ENCODE measurements at places on chromosomes 11 and 22. TPM values are rescaled to one million over a fixed set of nuclear protein-coding genes. Genes with fewer than 3 reads are reported as not detected.

DNA sequence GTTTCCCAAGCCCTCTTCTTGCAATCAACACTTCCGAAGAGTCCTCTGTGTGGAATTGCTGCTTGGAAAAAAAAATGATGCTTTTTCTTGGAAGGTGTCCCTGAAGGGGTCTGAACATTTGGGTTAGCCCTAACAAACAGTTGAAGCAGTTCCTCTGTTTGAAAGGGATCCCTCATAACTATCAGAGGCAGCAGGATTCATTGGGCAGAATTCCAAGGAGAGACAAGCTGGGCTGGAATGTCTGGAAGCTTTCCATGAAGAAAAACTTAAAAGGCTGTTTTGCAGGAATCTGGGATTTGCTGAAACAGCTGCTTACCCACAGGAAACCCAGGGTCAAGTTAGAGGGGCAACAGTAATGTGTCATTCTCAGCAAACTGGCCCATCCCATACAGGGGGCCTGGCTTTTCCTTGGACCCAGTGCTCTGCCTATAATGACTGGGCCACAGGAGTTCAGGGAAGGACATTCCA lies 3.1 kb downstream of the CSNK2A3 start:
- no peak for DNase-seq

- DNase-seq = peak; percentile 89
Observed at GRCh38 chr22:49305214-49305965, 522.3 kb downstream of the BRD1 start.

GRCh38 chr11:117914398-117914761 lies 14.8 kb downstream of the TMPRSS13 start:
- DNase-seq = peak; percentile 22

DNA sequence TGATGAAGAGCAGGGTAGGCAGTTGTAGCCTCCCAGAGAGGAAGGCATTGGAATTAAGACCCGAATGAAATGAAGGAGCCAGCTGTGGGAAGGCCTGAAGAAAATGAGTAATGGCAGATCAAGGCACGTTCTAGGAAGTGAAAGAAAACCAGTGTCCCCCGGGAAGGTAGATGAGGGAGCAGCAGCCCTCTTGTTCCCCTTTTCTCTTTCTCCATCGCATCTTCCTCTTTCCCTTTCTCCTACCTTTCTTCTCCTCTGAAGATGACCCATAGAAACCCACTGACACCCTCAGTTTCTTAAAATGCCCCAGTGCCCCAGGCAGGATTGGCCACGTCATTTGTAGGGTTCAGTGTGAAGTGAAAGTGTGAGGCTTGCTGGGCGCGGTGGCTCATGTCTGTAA lies 172.6 kb upstream of the SEZ6L start:
- DNase-seq = no peak

DNA sequence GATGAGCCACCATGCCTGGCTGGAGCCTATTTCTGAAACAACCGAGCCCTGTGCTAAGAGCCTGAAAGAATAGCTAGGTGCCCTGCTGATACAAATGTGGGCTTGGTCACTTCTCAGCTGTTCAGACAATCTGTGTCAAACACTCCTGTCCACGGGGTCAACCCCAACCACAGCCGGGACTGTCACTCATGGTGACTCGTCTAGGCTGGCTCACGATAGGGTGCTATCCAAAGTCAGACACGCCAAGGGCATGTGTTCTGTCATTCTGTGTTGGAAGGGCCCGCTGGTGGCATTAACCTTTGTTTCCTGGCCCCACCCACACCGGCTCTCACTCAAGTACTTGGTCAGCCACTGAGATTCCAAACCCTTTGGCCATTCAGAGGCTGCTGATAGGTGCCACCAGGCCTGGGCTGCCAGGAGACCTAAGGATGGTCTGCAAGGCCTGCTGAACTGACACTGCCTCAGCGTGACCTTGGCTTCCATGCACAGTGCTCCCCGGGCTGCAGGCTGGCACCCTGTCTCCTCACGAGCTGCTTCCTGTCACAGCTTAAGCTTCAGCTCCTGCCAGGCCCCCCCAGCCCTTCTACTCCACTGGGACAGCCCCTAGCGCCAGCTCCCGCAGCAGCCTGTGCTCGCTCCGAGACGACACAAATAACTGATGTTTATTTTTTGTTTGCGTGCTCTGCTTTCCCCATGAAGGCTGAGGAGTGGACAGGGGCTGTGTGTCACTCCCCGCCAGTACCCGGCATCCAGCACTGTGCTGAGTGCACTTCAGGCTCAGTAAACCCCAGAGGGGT lies 14.2 kb upstream of the CDC42BPG start:
- no peak for DNase-seq

- no peak for DNase-seq
Observed at GRCh38 chr22:37207981-37208380, 4.3 kb downstream of the SSTR3 start.

GRCh38 chr11:128580612-128581011 lies 6.7 kb downstream of the ETS1 start:
- DNase-seq = no peak

DNA sequence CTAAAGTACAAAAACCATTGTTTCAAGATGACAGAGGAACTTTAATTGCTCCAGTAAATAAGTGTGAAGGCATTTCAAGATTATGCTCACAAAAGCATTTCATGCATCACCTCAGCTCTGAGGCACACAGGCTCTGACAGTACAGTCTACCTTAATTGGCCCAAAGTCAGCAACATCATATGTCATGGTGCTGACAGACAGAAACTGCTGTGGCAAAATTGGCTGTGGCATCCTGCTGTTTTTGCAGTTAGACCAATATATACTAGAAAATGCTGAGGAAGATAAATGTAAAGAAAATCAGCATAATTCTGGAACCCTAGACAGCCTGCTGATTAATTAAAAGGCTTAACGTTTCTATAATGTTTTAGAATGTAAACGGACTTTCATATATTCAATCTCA lies 34.9 kb upstream of the PPP2R1B start:
- DNase-seq = no peak

DNA sequence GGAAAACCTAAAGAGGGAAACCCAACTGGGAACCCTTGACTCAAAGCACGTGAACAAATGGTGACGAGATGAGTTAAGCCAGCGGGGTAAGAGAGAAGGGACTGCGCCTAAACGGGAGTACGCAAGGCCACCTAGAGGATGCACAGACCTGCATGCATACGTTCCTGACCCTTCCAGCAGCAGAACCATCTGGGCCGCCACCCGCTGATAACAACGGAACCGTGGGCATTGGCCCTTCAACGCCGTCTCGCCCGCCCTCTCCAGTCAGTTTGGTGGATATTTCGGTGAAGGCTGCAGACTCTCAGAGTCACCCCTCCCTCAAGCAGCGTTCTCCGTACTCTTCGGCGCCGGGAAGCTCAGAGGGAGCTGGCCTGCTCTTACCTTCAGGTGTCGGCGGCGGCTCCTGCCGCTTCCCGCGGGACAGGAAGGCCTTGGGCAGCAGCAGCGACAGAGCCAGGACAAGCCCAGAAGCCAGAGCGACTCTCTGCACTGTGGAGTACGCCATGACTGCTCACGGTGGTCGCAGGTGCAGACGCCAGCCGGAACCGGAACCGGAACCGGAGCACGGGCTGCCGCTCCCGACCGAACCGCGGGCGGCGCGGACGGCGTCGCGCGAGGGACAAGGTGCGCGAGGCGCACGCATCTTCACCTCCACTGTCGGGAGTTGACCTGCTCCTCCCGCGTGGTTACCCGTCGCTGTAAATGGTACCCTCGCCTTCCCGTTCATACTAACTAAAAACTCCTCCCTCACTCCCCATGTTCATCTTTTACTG lies at the start of gene RIC3:
Gene RIC3 (minus strand): TSS at position 541 of the 773 bp plus-strand sequence. CDS start 36 bp downstream, at position 505.
- DNase-seq = peak; percentile 71

DNA sequence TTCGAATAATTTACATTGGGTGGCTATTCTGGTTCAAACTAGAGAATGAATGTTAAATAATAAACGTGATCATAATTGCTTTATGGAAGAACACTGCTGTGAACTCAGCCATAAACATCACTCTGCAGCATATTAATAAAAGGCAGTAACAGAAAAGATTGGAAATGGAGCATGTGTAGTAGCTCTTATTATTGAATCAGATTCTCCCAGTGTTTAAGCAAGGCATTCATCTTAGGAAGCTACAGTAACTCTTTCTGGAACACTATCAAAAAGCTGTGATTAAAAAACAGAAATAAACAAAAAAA lies 34.7 kb downstream of the ELMOD1 start:
- DNase-seq = no peak

DNA sequence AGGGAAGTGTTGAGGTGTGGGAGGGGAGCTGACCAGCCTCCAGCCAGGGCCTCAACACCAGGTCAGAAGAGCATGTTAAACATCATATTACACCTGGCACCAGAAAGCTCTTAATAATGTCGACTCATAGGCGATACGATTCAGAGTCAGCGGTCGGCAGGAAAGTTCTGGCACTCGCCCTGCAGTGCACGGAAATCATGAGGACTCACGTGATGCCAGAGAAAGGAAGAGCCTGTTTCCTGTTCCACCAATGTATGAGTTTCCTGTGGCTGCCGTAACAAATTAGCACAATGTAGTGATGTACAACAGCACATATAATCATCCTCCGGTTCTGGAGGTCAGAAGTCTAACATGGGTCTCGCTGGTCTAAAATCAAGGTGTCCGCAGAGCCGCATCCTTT lies 198.8 kb downstream of the BARX2 start:
- DNase-seq = no peak

DNA sequence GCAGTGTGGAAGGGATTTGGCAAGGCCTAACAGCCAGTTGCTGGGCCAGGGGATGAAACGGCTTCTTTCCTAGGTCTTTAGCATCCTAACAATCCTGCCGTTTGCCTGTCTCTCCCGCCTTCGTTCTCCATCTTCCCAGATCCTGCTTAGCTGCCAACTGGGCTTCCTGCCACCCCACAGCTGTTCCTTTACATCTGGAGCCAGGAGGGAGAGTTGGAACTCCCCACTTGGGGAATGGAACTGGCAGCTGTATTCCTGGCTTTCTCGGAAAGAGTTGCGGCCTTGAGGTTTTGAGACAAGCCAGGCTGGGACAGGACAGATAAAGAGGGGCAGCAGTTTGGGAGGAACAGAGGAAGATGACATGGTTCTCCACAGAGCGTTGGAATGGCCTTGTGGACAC lies 59.6 kb downstream of the ST3GAL4 start:
- DNase-seq = no peak

DNA sequence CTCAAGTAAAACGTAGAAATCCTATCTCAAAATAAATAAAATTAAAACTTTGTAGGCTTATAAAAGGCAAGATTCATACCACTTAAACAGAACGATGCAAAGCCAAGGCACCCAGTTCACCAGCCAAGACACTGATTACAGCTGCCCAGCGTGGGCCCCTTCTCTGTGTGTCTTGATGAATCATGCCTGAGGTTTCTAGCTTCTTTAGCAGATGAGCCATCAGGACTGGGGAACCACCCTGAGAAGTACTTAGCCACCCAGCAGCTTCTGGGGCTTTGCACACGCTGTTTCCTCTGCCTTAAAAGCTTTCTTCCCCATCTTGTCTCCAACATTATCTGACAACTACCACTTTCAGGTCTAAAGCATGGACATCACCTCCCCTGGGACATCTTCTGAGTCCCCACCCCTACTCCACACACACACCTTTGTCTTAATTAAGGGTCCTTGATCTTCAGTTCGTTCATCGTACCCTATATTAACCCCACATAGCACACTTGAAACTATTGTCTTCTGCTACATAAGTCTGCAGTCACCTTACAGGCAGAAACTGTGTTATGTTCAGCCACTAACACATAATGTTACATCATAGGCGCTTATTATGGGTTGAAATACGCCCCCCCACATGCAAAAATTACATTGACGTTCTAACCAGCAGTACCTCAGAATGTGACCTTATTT lies 8.7 kb upstream of the LAYN start:
- DNase-seq = no peak

DNA sequence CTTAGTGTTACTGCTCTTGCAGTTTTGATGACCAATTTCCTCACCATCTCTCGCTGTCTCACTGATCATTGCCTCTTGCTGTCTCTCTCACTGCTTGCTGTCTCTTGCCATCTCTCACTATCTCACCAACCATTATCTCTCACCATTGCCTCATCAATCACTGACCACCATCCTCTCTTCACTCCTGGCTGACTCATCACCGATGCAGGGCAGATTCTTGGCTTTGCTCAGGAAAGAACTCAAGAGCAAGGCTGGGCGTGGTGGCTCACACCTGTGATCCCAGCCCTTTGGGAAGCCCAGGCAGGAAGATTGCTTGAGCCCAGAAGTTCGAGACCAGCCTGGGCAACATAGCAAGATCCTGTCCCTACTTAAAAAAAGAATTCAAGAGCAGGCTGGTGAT lies 66.3 kb upstream of the SYN3 start:
- DNase-seq = no peak

DNA sequence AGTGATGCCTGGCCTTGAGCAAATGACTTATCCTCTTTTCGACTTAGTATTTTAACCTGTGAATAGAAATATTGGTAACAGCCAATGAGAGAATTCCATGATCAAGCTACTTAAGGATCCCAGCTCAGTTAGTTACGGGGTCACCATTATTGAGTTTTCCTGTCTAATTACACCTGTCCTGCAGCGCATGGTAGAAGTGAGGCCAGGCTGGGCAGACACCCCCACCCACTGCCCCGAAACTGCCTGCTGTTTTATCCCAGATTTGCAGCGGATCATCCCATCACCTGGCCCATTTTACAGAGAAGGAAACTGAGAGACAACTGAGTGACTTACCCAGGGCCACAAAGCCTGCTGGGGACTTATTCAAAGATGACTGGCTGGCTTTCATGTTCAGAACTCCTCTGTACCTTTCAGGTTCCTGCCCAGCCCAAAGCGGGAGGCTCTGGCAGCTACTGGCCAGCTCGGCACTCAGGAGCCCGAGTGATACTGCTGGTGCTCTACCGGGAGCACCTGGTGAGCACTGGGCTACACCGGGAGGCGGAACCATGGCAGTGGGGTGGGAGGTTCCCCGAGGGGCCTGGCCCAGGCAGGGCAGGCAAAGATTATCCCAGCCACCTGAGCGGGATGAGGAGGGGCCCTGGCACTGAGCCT lies 1.4 kb downstream of the MUS81 start:
- peak; percentile 23 for DNase-seq

GRCh38 chr11:129443276-129443675 lies 67.6 kb downstream of the BARX2 start:
- DNase-seq = no peak

Gene CFL1
- total RNA-seq = 1,107 TPM

Gene CCDC73
- not detected for total RNA-seq

Gene STT3A
- total RNA-seq = 128 TPM

Gene RASSF10
- 2.9 TPM for total RNA-seq

Gene MS4A1
- total RNA-seq = not detected

Gene HOATZ
- total RNA-seq = not detected

Gene TRIM22
- 79.9 TPM for total RNA-seq

Gene LRRC55
- total RNA-seq = 0.90 TPM

Gene DGCR6
- 2.2 TPM for total RNA-seq
